ENCODE measurements at places on chromosomes 4 and X. TPM values are rescaled to one million over a fixed set of nuclear protein-coding genes. Genes with fewer than 3 reads are reported as not detected.

Gene PNCK
- total RNA-seq, result 0.92 TPM

Gene NDNF
- total RNA-seq, result 51.1 TPM

Gene MMRN1
- total RNA-seq, result 27.6 TPM

Gene BEND4
- total RNA-seq, result 0.21 TPM

All from tongue (tissue), 3 donors.